Brain pericyte (primary cell): ENCODE measurements at places on chromosomes 6 and 20.

GRCh38 chr20:17852323-17852722 is 116.3 kb downstream of the SNX5 start:
- DNase-seq = no peak

- no peak for DNase-seq
Observed at GRCh38 chr6:118775381-118775780, 118.6 kb upstream of the ASF1A start.

DNA sequence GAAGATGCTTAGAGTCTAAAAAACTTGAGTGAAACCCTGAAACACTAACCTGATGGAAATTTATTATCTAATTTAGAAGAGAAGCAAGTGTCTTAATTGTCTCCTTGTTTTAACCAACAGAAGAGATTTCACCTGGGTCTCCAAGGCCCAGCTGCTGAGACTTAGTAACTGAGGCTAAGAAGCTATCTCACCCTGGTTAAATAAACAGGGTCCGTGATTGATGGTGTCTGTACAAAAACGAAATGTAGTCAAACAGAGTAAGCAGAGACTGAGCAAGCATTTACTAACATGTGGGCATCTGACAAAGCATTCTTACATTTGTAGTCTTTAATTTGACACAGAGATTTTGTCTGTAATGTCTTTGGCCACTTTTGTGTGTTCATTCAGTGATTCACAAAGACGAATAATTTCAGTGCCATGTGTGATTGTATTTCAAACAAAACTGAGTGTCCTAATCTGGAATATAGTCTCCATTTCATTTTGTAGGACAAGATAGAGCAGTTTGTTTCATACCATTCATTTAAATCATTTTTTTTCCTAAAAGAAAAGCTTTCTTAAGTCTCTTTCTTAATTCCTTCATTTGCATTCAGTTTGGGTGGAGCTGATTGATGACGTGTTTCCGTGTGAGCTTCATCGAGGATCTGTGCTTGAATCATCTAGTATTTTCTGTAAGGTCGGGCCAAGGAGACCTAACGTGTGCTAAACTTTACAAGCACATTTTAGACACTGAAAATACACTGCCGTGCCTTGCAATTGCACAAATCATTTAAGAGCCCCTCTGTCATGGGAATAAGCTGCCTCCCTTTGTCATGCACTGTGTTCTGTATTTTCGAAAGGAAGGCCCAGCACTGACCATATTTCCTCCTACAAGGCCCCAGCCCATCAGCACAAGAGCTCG is 170.6 kb upstream of the QKI start:
- DNase-seq = no peak

DNA sequence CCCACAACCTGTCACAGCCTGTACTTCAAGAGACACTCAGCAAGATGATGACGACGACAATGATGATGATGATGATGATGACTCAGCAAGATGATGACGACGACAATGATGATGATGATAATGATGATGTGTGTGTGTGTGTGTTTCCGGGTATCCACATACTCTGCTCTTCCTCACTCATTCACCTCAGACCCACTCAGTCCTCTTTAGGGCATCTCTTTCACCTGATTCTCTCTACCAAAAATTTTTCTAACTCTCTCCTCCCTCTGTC is 1.2 kb upstream of the EIF6 start:
- DNase-seq = no peak

- DNase-seq = no peak
Observed at GRCh38 chr20:48823476-48823875, 4.3 kb downstream of the PREX1 start.

- DNase-seq = no peak
Observed at GRCh38 chr6:73368675-73369074, 1.0 kb downstream of the OOEP start.

- no peak for DNase-seq
Observed at GRCh38 chr20:50872560-50873425, 58.4 kb downstream of the ADNP start.

DNA sequence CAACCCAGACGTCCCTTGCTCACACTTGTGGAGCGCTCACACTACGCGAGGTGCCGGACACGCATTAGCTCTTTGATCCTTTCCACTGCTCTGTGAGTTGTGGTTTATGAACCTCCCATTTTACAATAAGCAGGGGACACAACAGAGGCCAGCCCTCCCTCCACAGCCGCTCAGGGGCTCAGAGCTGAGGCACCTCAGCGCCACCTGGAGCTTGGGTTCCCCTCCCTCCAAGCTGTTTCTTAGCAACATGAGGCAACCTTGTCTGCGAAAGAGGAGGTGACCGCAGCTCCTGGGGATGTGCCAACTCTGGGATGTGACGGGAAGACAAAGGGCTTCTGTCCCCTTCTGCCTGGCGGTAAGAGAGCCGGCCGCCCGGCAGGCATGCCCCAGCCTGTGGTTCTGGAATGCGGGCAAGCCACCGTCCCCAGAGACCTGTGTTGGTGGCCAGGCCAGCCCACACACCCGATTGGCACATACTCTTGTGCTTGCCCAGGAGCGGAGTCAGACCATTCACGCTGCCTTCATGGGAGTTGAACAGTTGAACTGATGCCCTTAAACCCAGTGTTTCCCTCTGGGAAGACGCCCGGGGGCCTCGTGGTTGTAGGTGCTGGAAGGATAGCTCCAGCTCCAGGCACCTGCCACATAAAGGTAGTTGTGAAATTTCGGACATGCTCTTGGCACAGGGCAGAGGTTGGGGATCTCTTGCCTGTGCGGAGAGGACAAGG is 44.5 kb downstream of the RBM38 start:
- DNase-seq = no peak

DNA sequence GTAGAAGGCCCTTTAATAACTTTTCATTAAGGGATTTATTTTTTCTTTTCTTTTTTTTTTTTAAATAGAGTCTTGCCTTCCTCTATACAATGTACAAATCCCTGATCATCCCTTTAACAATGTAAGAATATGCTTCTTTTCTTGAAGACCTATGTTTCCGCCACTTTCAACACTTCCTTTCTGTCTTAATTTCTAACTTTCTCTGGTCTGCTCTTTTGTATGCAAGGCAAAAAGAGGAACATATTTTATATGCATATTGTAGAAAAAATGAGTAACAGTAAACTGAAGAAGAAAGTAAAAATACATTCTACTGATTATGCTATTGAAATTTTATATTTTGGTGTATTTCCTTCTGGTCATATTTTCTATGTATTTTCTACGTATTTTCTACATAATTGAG is 484.7 kb downstream of the TFAP2B start:
- DNase-seq = no peak

GRCh38 chr6:90446164-90446563 is 140.7 kb downstream of the MAP3K7 start:
- no peak for DNase-seq

DNA sequence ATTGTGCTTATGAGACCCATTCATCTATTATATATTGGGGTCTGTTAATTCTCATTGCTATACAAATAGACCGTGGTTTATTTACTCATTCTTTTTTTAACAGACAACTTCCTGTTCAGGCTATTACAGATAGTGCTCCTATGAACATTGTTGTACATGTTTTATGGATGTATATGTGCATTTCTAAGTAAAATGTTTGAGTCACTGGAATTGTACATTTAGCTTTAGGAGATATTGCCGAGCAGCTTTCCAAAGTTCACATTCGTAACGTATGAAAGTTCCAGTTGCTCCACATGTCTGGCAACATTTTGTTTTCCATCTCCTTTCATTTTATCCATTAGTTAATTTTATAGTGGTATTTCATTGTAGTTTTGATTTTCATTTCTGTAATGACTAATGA is 19.1 kb downstream of the SLC17A2 start:
- no peak for DNase-seq

DNA sequence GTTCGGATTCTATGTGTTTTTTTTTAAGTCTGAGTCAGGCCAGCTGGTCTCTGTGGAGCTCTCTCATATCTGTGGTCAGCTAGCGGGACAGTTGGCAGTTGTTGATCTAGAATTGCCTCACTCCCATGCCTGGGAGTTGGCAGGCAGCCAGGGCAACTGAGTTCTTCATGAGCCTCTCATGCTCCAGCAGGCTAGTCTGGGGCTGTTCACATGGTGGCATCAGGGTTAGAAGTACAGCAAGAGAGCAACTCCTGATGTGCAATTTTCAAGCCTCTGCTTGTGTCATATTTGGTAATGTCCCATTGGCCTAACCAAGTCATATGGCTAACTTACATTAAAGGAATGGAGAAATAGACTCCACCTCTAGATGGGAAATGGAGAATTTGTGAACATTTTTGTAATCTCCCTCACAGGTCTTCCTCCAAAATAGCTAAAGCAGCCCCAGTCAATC is 6.7 kb upstream of the IFT52 start:
- DNase-seq = peak; percentile 96

DNA sequence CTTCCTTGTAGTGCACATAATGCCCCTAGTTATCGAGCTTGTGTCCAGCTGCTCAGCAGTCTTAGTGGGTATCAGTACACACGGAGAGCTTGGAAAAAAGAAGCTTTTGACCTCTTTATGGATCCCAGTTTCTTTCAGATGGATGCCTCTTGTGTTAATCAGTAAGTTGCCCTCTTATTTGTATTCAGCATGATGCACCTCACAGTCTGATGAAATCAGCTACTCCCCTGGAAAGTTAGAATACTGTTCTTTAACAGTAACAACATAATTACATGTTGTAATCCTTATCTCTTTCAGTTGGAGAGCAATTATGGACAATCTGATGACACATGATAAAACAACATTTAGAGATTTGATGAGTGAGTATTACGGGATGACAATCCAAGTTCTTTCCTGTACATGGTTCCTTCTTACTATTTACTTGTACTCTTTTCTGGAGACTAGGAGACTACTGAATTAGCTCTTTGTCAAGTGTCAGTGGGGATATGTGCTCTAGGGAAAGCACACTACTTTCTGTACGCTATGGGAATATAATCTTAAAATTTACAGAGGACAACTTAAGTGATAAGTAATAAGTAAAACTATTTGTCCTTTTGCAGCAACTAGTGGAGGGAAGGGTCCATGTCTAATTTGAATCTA is 39.1 kb downstream of the PGM3 start:
- no peak for DNase-seq

DNA sequence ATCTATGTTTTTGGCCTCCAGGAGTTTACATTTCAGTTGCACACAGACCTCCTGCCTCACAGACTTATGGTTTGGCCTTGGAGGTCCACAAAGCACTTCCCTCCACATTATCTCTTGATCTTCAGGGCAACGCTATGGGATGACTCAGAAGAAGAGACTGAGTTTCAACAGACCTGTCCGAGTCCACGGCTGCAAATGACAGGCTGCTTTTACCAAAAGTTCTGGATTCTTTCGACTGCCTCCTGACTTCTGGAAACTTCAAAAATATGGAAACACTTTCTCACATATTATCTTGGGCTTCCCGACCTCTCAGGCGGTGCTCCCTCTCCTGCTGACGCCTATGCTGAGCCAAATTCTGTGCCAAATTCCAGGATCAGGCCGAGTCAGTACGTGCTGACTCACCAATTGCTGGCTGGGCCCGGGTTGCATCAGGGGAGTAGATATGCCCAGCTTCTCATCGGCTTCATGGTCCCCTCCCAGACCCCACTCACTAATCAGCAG is 190.2 kb downstream of the BMP7 start:
- no peak for DNase-seq

GRCh38 chr6:85691478-85691877 is 48.8 kb upstream of the SYNCRIP start:
- no peak for DNase-seq

DNA sequence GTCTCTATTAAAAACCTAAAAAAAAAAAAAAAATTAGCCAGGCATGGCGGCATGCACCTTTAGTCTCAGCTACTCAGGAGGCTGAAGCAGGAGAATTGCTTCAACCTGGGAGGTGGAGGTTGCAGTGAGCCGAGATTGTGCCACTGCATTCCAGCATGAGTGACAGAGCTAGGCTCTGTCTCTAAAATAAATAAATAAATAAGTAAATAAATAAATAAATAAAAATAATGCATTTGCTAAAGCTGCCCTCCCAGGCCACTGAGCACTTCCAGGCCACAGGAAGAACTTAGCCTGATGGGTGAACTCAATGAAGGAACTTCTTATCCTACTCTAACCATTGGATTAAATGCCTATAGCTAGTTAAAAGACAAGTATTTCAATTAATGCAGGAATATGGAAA is 104.9 kb downstream of the SYNDIG1 start:
- no peak for DNase-seq

- no peak for DNase-seq
Observed at GRCh38 chr20:8095648-8096572, 36.2 kb upstream of the PLCB1 start.

GRCh38 chr6:100466410-100467128 is 1.8 kb upstream of the SIM1 start:
- no peak for DNase-seq

DNA sequence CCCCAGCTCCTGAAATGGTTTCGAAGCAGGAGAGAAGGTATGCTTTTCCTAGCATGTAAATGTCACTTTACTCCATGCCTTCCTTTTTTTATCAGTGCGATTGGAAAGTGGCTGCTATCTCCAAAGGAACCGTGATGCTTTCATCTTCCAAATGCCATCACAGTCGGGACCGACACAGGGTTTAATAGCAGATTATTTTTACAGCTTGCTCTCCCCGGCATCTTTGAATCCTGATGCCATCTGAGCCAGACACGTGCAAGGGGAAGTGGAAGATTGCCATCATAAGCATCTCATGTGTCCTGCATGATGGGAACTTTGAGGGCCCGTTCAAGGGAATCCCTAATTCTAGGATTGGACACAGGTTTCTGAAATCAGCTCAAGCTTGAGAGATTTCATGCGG is 253.4 kb upstream of the KCNG1 start:
- no peak for DNase-seq

DNA sequence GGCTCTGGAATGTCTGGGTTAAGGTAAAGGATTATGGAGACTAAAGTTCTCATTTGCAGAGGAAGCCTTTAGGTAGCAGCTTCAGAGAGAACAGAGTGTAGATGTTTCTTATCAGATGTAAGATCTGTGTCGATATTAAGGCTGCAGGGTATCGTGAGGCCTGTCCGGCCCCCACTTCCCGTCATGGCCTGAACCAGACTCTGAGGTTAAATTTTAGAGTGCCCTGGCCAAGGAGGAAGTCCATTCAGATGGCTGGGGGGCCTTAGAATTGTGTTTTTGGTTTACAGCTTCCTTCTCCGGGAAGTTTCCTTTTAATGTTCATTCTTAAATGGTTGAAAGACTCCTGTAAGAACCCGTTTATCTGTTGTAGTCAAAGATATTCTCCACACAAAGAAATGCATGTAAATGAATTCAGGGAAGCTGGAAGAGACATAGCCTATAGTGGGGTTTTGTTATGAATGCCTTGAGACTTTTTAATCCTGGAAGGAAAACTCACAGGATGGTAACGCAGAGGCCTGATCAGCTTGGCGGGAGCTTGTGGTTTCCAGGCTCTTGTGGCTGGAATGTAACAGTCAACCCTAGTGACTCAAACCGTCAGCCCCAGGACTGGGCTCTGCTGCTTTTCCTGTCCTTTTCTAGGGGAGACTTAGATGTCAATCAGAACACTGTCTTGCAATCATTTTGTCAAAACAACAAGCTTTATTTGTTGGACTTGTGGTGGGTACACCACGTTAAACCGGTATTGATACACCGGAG is 34.7 kb downstream of the KIF25 start:
- no peak for DNase-seq

- no peak for DNase-seq
Observed at GRCh38 chr20:36670665-36671357, 24.8 kb upstream of the SLA2 start.

GRCh38 chr20:37681384-37682112 is 12.3 kb upstream of the CTNNBL1 start:
- no peak for DNase-seq
